ENCODE measurements at places on chromosomes 4 and X. TPM values are rescaled to one million over a fixed set of nuclear protein-coding genes. Genes with fewer than 3 reads are reported as not detected.
A peak's percentile ranks its signal among the peaks of the same experiment; 100 is the strongest.

LARP7 gene
- 47.6 TPM for total RNA-seq

DNA sequence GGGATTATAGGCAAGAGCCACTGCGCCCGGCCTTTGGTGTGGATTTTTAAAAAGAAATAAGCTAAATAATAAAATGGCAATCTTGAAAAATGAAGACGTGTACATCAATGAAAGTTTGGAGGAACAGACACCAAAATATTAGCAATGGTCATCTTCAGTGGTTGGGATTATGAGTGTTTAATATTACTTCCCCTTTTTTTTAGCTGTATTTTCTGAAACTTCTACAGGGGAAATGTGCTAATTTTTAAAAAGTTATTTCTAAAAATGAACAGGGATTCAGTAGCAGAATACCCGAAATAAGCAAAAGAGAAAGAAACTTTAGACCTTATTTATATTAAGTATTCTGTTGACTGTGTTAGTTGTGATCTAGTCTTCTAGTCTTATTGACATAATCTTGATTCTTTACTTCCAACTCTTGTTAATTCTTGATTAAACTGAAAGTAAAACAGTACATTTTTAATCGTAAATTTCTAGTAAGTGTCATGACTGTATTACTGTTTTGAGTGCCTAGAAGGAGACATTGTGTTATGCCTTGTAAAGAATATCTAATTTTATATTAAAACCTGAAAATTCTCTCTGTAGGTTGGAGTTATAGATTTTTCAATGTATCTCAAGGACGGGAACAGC lies 51.3 kb downstream of the RUFY3 start:
- H3K27me3 ChIP-seq = no peaks in the 10 kb centered on the region
- peaks cover 5% of the 10 kb centered on the region for H3K36me3 ChIP-seq
- no peak overlapping the region for H3K27ac ChIP-seq
- H3K4me3 ChIP-seq = no peak overlapping the region
- DNase-seq = no peak

DNA sequence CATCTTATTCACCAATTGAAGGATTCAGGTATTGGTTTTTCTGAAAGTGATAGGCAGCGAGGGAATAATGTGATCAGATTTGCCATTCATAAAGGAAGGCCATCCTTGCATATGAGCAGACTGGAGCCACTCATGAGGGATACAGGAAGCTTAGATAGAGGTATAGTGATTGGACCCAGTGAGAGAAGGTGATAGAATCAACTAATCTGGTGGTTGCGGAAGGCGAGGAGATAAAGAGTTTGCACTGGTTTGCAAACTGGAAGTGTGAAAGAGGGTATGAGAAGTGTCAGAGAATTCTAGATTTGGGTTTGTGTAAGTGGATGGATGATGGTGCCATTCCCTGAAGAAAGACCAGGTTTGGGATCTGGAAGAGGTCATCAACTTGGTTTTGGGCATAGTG lies 57.3 kb upstream of the RASGEF1B start:
- no peak overlapping the region for H3K27ac ChIP-seq
- H3K27me3 ChIP-seq = no peaks in the 10 kb centered on the region
- no peaks in the 10 kb centered on the region for H3K4me1 ChIP-seq

DNA sequence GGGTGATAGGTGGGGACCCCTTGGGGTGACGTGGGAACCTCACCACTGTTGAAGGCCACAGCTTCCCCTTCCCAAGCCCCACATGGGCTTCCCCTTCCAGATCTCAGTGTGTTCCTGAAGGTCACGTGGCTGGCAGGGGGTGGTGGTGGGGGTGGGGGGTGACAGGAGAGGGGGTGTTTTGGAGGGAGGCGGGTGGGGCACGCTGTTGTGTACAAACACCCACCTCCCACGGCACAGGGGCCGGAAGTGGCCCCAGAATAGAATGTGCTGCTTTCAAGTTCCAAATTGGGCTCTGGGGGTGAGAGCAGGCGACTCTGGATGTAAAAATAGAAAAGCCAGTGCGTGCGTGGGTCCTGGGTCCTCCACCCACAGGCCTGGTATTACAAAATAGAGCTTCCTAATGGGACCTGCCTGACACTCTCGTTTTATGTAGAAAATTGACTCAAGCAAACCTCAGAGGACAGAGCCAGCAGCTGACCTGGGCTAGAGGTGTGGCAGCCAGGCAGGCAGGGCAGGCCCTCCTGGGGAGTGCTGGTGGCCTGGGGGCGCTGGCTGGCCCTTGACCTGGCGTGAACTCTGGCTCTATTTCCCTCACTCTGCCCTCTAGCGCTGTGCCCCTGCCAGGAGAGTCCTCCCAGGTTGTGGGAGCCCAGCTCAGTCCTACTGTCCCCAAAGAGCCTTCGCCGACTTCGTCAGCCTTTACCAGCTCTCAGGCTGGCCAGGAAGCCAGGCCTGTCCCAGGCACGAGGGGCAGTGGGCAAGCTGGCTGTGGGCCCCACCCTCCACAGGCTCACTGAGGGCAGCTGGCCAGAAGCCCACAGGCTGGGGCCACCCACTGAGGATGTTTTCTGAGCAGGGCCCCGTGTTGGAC lies 5.4 kb upstream of the SH3BP2 start:
- H3K4me3 ChIP-seq = peak overlapping the region; percentile 56
- peak overlapping the region; percentile 93 for H3K27ac ChIP-seq
- peak; percentile 85 for DNase-seq
- peaks cover 33% of the 10 kb centered on the region for H3K4me1 ChIP-seq

DBET gene
- not detected for total RNA-seq

GRCh38 chr4:151717909-151718628 lies 42.7 kb downstream of the GATB start:
- H3K4me3 ChIP-seq = no peak overlapping the region
- H3K27ac ChIP-seq = no peak overlapping the region
- no peaks in the 10 kb centered on the region for H3K36me3 ChIP-seq
- H3K4me1 ChIP-seq = no peaks in the 10 kb centered on the region
- H3K27me3 ChIP-seq = no peaks in the 10 kb centered on the region
- no peak for DNase-seq

DNA sequence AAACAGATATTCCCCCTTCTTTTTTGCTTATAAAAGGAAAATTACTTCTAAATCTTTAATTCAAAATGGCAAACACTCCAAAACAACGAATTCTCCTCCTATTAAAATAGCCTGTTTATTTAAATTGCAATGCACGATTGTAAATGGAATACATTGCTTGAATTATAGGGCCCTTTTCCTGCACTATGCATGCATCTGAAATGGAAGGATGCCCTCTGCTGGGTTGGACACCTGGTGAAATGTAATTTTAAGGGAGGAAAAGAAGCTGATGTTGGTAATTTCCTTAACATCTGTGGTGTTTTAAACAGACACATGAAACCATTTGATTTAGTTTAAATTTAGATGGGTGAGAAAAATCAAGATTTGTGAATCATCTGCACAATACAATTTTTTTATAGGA lies 72.8 kb downstream of the GRXCR1 start:
- H3K36me3 ChIP-seq = no peaks in the 10 kb centered on the region
- no peak overlapping the region for H3K27ac ChIP-seq
- no peaks in the 10 kb centered on the region for H3K27me3 ChIP-seq
- H3K4me3 ChIP-seq = no peak overlapping the region
- no peak for DNase-seq

DNA sequence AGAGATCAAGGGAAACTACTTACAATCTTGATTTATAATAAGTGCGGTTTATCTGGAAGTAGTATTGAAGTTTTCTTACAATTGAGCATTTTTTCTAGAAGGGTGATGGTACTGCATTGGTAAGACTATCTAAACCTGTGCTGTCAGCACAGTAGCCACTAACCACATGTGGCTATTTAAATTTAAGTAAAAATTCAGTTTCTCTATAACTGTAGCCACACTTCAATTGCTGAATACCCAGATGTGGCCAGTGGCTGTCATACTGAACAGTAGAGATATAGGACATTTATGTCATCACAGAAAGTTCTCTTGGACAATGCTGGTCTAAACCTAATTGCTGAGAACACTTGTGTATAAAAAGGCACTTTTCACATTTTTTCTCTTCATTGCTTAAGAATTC lies 222.7 kb downstream of the CBR4 start:
- no peaks in the 10 kb centered on the region for H3K36me3 ChIP-seq
- no peak for DNase-seq
- H3K27ac ChIP-seq = no peak overlapping the region
- peaks cover 11% of the 10 kb centered on the region for H3K27me3 ChIP-seq

DNA sequence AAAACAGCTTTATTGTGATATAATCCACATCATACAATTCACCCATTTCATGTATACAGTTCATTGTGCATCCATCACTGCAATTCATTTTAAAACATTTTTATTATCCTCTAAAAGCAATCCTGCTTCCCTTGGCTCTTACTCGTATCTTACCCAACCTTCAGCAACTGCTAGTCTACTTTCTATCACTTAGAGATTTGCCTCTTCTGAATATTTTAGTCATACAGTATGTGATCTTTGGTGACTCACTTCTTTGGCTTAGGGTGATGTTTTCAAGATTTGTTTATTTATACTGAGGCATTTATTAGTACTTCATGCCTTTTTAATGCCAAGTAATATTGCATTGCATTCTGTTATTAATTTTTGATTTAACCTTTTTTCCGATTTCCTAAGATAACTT lies 15.0 kb upstream of the MSMO1 start:
- H3K36me3 ChIP-seq = peaks cover 53% of the 10 kb centered on the region
- H3K27ac ChIP-seq = no peak overlapping the region

CXCL3 gene
- total RNA-seq = not detected

IL13RA2 gene
- not detected for total RNA-seq

Data from activated CD4-positive, alpha-beta T cell treated with anti-CD3 and anti-CD28 coated beads, Interleukin-2, amount 10 ng/mL, durations not matched to agents 24 days and 14 days (primary cell).